ENCODE measurements at places on chromosomes 16 and 17.

GRCh38 chr16:26317885-26318284, 626.1 kb downstream of the HS3ST4 start:
- DNase-seq: no peak

- DNase-seq: no peak
Observed at GRCh38 chr16:27248036-27248435, 20.5 kb downstream of the NSMCE1 start.

GRCh38 chr17:49079840-49080663, 52.5 kb upstream of the B4GALNT2 start:
- no peak for DNase-seq

DNA sequence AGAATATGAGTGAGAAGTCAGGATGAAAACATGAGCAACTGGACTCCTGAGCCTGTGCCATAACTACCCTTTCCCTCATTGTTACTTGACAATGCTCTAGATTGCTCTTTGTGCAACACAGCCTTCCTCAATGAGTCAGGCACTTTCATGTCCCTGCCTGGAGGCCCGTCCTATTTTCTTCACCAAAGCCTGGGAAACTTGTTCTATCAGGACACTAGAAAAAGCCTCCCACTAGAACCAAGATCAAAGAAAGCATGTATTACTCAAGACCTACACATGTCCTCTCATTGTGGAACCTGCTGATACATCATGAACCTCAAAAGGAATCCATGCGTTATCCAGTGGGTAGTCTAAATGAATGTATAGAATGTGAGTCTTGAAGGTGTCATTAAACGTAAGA, 624.5 kb downstream of the TOX3 start:
- no peak for DNase-seq

DNA sequence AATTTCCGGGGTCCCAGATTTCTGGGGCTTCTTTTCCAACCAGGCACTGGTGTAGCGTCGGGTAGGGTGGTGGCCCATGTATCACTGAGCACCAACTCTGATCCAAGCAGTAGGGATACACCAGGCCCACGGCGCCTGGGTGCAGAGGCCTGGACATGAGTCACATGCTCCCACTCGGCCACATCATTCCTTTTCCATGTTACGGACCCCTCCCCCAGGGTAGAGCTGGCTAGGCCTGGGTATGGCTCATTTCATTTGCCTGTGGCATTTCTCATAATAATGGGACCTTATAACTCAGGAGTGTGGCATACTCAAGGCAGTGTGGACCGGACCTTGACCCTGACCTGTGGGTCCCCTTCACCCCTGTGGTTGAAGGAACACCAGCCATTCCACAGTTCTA, 18.0 kb upstream of the NDRG4 start:
- DNase-seq: no peak

DNA sequence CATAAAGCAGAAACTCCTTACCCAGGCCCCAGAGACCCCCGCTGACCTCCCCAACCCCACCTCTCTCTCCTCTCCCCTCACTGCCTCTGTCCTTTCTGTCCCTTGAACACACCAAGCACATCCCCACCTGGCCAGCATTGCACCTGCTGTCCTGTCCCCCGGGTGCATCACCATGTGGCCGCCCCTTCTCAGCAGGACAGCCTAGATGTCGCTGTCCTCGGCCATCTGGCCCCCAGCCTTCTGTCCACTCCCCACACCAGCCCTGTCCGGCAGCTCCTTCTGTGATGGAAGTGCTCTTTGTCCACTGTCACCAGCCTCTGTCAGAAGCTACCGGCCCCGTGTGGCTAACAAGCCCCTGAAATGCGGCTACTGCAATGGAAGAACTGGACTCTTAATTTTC, 12.3 kb upstream of the MPRIP start:
- DNase-seq: no peak

DNA sequence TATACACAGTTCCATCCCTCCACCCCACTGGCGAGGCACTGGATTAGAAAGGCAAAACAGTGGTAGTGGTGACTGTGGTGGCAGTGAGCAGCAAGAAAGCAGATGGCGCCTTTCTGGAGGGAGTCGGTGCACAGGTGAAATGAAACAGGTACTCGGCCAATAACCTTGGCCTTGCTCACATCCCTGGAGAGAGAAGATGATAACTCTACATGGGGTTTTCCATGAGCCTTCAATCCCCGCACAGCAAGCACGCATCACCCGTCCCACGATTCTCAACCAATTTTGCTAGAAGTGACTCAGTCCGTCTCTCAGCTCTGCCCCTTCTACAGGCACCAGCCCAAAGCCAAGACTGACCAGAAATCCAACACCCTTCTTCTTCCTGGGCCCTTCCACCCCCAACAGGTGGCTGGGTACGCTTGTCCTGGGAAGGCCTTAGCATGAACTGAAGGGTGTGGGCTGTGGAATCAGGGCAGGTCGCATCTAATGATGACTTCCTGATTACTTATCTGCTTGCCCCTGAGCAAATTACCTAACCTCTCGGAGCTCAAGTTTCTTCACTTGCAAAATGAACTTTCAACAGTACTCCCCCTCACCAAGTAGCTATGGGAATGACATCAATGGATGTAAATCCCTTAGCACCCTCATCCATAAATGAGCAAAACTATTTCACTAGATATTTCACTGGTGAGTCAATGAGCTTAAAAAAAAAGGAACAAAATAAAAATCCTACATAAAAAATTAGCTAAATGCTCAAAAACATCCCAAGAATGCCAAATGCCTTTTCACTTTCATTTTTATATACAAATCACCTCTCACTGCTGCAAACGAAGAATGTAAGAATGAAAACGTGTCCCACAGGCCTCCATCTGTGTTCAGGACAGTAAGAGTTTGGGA, 18.0 kb downstream of the XPO6 start:
- DNase-seq: peak; percentile 58

- no peak for DNase-seq
Observed at GRCh38 chr16:2952679-2953078, 11.4 kb upstream of the KREMEN2 start.

- DNase-seq: no peak
Observed at GRCh38 chr16:23337836-23338550, 35.9 kb downstream of the SCNN1B start.

DNA sequence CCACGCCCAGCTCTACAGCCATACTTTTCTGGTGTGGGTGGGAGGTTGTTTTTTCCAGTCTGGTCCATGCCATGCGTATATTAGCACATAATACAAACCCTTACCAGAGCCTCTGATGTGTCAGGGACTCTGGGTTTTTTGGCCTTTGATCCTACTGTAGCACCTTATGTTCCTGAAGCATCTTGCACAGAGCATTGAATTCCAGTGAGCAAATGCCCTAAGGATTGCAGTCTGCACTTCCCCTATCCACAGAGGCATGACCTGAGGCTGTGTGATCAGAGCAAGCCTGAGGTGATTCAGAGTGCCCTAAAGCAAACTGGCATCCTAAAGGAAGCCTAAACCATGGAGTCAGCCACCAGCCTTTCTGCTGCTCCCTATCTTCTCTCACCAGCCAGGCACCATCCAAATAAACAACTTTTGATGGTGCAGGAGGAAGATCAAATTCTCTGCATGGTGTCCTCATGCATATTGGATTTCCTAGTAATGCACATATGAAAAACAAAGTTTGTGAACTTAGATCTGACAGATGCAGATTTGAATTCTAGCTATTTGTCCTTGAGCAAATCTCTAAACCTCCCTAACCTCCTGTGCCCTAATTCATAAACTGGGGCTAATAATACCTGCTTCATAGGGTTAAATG, 41.2 kb upstream of the HAS3 start:
- DNase-seq: no peak

GRCh38 chr17:29570521-29570920, 2.0 kb downstream of the TP53I13 start:
- DNase-seq: peak; percentile 2

DNA sequence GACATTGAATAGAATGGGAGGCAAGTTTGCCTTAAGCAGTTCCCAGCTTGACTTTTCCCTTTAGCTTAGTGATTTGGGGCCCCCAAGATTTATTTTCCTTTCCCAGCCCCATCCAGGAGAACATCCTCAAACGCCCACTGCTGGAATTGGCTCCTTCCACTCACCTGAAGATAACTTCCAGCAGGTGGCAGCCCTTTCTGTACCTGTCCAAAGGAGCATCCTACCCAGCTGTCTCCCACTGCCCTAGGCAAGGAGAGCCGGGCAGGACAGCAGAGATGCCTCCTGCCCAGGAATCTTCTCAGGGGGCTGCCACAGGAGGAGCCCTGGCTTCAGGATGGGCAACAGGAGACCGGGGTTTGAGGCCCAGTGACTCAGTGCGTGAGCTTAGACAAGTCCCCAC, 6.4 kb downstream of the CACNG5 start:
- DNase-seq: no peak

GRCh38 chr16:88428616-88429386, 24.3 kb upstream of the ZFPM1 start:
- no peak for DNase-seq

DNA sequence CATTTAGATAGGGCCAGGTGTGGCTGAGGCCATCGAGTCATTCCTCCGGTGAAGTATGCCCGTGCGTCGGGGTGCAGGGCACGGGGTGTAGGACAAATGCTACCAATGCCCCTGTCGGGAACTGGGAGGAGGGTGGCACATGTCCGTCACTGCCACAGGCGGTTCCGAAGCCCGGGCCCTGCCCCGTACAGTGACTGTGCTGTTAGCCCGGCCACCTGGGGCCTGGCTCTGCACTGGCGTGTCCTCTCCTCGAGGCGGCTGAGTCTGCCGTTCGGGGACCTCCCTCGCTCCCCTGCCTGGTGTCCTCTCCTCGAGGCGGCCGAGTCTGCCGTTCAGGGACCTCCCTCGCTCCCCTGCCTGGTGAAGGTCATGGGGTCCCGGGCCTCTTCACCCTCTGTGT, 7.0 kb upstream of the ZFPM1 start:
- no peak for DNase-seq

GRCh38 chr17:4110152-4110551, 32.7 kb downstream of the ZZEF1 start:
- DNase-seq: no peak

DNA sequence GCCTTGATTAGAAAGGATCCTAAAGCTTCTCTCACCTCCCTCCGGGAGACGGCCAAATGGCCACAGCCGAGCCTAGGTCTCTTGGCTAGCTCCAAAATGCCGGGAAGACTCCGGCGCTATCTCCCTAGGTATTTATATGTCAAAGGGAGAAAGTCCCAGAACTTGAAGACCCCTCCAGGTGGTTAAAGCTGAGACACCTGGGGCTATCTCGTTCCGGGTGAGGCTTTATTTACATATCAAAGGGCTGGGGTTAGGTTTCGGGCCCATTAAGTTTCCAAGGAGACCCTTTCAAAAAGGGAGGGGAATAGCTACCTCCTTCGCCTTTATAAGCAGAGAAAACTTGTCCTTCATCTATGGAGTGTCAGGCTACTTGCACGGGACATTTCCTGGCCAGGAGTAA, 70.9 kb upstream of the KIFC3 start:
- no peak for DNase-seq

DNA sequence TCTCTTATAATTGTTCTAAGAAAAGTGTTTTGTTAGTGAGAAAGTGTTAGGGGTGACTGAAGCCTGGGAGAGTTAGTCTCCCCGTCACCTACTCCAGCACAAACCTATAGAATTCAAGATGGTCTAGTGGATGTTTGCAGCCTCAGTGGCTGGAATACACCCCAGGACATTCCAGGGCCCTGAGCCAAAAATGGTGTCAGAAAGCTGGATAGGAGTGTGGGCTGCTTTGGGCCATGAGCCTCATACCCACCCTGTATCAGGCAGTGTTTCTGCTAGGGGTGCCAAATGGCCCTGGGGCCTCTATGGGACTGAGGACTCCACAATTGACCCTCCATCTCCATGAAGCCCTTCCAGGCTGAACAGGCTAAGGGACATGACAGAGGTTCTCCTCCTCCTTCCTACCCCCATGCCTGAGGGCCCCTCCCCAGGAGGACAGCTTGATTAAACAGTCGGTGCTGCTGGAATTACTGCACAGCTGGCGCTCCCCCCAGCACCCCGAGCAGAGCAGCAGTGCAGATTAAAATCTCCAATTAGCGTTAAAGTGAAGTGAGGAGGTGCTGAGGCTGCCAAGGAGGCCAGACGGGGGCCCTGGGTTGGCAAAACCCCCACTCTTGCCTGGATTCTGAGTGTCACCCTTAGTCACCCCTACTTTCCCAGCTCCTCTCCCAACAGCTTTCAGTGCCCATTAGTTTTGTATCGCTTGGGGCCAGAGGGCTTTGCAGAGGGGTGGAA, 59.1 kb downstream of the NEUROD2 start:
- no peak for DNase-seq

DNA sequence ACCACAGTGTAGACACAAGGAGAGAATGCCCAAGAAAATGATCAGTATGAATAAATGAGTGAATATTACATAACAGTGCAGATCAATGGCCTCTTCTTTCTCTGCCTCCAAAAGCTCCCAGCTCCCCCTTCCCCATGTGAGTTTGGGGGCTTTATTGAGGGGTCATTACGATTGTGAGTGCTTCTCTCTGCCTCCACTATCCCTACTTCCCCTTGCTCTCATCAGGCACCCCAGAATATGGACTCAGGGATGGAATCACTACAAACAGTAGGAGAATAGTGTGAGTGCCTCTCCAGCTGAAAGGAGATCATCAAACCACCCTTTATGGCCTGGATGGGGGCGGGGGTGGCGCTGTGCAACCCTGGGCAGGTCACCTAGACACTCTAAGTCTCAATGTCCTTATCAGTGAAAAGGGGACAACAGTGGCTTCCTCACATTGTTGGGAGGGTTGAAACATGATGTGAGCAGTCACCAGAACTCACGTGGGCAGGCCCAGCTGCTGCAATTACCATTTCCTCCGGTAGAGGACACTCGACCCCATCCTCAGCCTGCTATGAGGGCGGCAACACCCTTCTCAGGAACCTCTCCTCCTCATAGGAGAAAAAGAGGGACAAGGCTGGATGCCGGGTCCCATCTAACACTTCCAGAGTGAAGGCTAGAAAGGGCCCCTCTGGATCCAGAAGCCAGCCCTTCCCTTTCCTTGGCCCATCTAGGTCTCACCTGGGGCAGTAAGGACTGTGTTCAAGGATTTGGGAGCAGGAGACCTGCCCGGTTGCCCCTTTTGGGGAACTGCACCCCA, 2.1 kb upstream of the EPOP start:
- peak; percentile 87 for DNase-seq

DNA sequence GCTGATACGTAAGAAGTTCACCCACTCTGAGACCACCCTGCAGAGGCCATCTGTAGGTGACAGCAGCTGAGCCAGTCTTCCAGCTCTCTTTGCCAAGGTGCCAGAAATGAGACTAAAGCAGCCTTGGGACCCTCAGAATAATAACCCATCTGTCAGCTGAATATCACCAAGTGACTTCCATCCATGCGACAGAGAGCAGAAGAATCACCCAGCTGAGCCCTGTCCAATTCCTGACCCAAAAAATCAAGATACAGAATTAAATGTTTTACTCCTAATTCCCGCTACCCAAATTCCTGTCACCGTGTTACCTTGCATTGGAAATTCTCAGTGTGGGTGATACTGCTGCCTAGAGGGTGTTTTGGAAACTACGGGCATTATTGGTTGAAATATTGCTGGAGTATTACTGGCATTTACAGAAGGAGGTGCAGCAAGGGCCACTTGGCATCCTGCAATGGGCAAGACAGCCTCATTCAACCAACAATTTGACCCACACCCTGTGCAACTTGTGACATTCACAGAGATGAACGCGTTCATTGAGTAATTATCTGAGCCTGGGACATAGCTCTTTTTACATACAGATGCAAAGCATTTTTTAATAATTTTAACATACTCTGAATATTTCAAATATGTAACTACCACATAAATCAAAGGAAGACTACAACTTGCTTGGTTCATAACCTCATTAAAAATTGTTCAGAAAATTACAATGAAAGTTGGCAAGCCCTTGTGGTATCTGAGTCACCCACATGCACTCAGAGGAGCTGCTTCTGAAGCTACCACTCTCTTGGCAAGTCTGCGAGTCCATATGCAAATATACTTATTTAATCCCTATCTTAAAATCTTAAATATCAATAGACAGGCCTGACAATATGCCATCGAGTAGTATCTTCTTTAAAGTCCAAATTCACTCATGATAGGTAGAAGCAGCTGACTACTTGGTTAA, 126.6 kb downstream of the C16orf95 start:
- DNase-seq: no peak
